ENCODE measurements at places on chromosomes 11 and 22.

GRCh38 chr11:86672007-86672621, at the start of gene ME3:
Gene ME3, minus strand, starts transcription at chr11:86672616.
- no peak for DNase-seq

- DNase-seq = no peak
These were observed 1.9 kb upstream of the CYB5R3 start for GRCh38 chr22:42651134-42651533.

DNA sequence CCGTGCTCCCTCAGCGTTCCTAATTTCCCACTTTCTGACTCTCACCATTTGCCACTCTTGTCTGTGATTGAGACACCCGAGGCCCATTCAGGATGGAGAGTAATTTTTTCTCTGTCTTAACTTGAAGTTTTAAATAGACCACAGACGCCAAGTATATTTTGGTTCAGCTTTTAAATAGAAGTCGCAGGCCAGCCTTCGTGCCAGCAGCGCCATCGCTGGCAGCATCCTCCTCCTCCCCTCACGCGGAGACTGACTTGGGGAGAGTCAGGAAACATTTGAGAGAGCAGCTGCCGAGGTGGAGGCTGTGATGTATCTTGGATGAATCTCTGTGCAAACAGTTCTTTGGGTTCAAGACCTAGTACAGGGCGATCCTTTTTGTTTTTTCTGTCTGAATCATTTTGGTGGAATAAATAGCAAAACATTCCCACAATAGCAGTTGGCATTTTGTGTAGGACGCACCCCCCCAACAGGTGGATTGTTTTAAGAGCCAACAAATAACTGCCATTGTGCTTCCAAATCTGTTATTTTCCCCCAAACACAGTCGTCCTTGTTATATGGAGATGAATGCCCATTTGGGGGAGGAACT, 889 bp upstream of the DMC1 start:
- DNase-seq = peak; percentile 4

DNA sequence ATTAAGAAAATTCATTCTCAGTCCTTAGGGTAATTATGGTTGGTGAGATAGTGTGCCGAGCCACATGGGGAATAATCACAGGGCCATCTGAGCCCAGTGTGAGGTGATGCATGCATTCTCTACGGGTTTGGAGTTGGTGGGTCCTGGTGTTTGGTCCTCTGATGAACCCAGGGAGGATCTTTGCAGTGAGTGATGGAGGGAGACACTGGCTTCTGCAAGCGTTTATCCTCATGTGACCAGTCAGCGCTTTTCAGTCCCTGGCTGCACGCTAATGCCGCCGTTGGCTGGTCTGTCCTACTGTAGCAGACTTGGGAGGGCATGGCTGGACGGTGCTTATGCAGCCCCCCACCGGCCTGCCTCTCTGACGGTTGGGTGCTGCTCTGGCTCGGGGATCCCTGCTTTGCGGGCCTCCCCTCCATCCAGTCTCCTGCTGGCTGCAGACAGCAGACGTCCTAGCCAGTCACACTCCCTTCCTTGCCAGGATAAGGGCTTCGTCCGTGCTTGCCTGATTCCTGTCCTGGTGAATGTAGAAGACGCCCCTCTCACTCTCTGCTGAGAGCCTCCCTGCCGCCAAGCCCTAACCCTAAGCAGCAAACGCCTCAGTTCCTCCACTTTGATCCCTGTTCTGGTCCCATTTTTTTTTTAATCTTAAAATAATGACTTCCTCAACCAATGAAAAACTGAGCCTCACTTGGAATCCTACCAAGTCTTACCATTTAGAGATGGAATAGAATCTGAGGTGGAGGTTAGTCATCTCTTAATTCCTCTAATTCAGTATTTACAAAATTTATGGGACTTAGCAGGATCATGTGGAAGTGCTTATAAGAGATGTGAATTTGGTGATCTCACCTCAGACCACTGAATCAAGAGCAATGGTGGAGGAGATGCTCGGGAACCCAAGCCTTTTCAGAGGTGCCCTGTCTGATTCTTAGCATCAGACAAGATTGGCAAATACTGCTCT, 143.7 kb upstream of the SORL1-AS1 start:
- no peak for DNase-seq

- DNase-seq = no peak
These were observed 2132.2 kb downstream of the LRRC4C start for GRCh38 chr11:39327302-39327701.

- DNase-seq = no peak
These were observed 268.6 kb upstream of the PITPNB start for GRCh38 chr22:28187612-28188011.

DNA sequence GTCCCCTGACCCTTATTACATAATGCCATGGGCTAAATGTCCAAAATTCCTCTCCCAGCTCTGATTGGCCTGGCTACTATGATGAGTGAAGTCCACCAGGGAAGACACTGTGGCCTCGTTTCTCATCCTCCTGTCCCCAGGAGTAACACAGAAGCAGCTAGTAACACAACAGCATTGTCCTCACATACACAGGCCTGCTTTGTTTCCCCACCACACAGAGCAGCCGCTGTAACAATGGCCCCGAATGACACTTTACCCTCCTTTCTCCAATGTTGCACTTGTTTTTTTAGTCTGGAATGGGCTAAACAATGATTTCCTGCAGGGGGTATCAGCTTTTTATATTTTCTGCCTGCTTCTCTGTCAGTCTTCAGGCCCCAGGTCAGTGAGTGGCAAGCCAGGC, at the start of gene PRR5L:
TSS of gene PRR5L (plus strand) at position 363 of the 400 bp plus-strand sequence. CDS start 104,834 bp downstream, outside the sequence.
- DNase-seq = no peak

- no peak for DNase-seq
These were observed 60.1 kb downstream of the ZNRF3 start for GRCh38 chr22:28943501-28943879.

DNA sequence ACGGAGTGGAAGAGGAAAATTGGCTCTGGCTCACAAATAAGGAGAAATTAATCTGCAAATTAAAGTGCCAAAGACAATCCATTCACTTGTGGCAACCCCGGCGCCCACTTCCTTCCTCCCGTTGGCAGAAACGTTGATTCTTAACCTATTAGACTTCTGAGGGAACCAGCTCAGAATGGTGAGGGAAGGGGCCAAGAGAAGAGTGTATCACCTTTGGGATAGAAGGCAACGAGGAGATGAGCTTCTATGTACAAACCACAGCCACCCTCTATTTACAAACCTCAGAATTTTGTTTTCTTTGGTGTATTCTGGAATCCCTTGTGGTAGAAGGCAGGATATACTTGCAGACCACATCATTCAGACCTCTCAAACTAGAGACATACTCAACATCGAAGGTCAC, 1.1 kb downstream of the MB start:
- no peak for DNase-seq

- no peak for DNase-seq
These were observed 3.6 kb upstream of the LMO1 start for GRCh38 chr11:8267280-8267679.

DNA sequence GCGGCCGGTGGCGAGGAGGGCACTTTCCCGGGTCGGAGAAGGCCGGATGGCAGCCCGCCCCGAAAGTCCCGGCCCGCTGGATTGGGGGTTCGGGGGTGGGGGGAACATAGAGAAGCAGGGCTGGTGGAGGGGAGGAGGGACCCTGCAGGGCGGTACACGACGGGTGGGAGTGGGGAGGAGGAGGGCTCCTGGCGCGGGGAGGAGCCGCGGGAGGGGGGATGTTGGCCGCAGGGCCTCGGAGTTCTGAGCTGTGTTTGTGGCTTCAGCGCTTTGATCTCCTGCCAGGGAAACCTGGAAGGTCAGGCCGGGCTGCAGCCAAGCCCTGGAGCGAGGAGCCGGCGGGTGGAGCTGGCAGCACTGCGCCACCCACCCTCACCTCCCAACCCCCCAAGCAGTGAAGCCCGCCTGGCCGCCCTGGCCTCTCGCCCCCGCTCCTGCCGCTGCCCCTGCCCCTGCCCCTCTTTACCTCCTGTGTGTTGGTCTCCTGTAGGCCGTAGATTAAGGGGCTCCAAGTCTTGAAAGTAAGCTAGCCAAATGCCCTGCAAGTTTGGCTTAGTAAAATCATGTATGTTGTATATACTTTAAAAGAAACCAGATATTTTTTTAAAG, 30.9 kb downstream of the C22orf31 start:
- no peak for DNase-seq

DNA sequence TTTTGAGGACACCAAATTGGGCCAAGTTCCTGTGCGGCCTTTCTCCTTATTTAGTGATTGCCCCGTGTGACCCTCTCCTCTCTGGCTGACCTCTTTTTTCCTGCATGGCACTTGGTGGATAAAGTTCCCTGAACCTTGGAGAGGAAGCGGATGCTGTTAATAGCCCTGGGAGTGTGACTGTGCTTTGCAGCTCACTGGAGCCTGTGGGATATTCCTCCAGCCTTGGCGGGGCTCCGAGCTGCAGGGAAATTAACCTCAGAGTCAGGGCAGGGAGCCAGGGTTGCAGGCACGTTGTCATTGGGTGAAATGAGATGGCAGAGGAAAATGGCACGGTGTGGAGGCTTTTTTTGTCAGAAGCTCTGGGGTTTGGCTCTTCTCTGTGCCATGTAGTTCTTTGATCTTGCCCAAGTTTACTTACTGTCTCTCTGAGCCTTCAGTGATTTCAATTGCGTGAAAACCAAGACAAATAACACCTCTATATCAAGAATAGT, 965 bp downstream of the OR9Q1 start:
- no peak for DNase-seq

- DNase-seq = no peak
These were observed 181.6 kb upstream of the POU2AF2 start for GRCh38 chr11:111063726-111064517.

GRCh38 chr11:96098511-96099241, 174.8 kb upstream of the MTMR2 start:
- no peak for DNase-seq

- no peak for DNase-seq
These were observed 82.3 kb upstream of the EED start for GRCh38 chr11:86162239-86162638.

GRCh38 chr22:47088480-47089158, 326.2 kb downstream of the TBC1D22A start:
- DNase-seq = no peak

GRCh38 chr22:48893288-48894063, 934.2 kb downstream of the BRD1 start:
- no peak for DNase-seq

DNA sequence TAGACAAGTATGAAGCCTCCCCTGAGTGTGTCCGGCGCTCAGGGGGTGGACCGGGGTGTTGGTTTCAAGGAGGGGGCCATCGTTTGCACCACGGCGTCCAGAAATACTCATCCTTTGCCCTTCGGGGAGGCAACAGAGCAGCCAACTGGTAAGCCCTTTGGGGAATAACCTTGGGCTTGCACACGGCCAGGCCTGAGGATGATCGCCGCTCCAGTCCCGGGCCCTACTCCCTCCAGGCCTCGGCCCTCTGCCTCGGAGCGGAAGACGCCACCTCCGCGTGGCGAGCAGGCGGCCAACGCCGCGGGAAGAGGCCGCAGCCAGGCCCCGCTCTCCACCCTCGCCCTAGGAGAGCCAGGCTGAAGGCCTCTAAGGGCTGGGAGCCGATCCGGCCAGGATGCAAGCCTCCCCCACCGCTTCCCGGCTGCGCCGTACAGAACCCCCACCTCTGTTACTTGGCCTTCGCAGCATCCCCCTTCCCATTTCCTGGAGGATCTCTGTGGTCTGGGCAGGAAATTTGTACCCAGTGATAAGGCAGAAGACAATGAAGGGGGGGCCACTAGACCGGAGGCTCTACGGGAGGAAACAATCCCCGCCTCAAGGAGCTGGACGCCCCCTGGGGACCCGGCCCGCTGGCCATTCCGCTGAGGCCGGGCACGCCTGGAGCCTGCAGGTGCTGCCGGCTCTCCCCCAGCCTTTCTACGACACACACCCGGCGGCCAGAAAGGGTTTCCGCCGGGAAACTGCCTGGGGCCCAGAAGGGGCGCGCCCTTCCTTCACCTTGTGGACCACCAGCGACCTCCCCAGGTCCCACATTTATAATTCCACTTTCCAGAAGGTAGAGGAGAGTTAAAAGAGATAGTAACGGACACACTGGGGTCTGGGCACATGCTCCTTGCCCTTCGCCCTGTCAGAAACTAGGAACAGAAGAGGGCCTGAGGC, 2.6 kb downstream of the ESAM start:
- no peak for DNase-seq

- DNase-seq = no peak
These were observed 48.0 kb downstream of the TIMP3 start for GRCh38 chr22:32849501-32849900.

DNA sequence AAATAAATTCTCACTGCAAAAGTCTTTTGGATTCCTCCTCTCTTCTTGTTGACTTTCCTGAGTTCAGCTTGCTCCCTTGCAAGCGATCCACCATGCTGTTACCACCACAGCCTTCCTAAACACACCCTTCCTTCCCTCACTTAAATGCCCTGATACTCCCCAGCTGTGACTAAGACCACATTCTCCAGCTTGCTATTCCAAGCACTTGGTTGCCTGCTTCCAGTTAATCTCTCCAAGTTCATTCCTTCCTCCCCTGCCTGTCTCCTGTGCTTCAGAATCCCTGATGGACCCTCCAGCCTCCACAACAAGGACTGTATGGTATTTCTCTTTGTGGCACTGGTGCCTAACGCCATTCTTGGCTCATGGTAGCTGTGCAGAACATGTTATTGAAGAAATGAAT, 603.9 kb upstream of the CADM1 start:
- no peak for DNase-seq

DNA sequence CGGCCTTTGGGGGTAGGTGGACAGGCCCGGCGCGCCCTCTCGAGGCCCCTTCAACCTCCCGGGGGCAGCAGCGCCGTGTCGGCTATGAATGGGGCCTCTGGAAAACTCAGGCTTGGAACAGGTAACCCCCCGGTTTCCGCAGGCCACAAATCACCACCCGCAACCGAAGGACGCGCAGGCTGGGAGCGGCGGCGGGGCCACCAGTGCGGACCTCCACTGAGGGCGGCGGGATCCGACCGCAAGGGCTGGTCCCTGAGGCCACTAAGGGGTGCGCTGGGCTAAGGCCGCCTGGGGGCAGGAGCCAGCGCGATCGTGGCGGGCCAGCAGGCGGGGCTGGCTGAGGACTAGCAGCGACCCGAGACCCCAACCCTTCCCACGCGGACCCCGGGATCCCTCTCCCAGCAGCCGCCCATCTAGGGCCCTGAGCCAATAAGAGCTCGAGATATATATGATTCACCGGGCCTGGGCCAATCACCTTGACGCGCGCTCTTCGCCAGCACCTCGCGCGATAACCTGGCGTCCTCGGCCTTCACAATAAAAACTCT, 609 bp upstream of the ATF4 start:
- DNase-seq = no peak

- DNase-seq = no peak
These were observed 346 bp upstream of the ALG9 start for GRCh38 chr11:111871693-111872161.

- DNase-seq = no peak
These were observed 82.9 kb upstream of the PPARA start for GRCh38 chr22:46067159-46068111.

GRCh38 chr22:44207173-44207980, 26.7 kb downstream of the PARVG start:
- DNase-seq = no peak

GRCh38 chr11:18526130-18526520, 617 bp downstream of the TSG101 start:
- DNase-seq = no peak

Data from activated naive CD4-positive, alpha-beta T cell (primary cell).